ENCODE measurements at places on chromosomes 3 and 15.
A peak's percentile ranks its signal among the peaks of the same experiment; 100 is the strongest.

GRCh38 chr15:42079401-42079908 lies 14.9 kb downstream of the PLA2G4D start:
- DNase-seq: no peak

GRCh38 chr3:187377842-187378241 lies 9.7 kb downstream of the RTP4 start:
- DNase-seq: no peak

GRCh38 chr15:77091097-77091496 lies 20.2 kb upstream of the TSPAN3 start:
- DNase-seq: no peak

GRCh38 chr3:196849180-196849741 lies 18.5 kb upstream of the SENP5 start:
- DNase-seq: peak; percentile 22

DNA sequence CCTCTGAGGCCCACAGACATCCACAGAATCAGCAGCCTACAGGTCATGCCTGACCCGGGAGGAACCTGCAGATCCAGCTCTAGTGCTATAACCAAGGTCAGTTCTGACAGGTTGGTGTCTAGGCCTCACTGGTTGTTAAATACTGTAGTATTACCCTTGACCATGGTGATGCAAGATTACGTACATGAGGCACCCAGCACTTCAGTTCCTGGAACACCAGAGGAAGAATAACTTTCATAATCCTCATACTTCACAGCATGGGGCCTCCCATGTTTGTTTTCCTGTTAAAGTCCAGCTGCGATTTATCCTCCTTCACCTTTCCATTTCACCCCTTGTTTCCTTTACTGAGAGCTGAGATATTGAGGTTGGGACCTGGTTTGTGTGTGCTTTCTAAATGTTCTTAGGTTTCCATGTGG lies 34.4 kb upstream of the GLCE start:
- DNase-seq: peak; percentile 34

DNA sequence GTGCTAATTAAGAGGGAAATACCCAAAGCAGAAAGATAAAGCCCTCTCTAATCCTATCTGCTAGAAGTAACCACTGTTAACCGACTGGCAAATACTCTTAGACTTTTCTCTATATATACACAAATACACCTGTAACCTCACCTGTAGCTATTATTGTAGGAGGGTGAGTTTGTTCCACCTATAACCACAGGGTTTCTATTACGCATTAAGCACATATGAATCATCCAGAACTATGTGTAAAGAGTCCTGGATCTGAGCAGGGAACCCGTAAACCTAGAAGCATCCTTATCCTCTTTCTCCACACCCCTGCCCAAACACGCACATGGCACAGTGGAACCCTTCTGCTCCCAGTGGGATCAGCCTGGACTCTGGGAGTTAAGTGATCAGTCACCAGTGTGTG lies 172.8 kb upstream of the C2CD4B start:
- no peak for DNase-seq

DNA sequence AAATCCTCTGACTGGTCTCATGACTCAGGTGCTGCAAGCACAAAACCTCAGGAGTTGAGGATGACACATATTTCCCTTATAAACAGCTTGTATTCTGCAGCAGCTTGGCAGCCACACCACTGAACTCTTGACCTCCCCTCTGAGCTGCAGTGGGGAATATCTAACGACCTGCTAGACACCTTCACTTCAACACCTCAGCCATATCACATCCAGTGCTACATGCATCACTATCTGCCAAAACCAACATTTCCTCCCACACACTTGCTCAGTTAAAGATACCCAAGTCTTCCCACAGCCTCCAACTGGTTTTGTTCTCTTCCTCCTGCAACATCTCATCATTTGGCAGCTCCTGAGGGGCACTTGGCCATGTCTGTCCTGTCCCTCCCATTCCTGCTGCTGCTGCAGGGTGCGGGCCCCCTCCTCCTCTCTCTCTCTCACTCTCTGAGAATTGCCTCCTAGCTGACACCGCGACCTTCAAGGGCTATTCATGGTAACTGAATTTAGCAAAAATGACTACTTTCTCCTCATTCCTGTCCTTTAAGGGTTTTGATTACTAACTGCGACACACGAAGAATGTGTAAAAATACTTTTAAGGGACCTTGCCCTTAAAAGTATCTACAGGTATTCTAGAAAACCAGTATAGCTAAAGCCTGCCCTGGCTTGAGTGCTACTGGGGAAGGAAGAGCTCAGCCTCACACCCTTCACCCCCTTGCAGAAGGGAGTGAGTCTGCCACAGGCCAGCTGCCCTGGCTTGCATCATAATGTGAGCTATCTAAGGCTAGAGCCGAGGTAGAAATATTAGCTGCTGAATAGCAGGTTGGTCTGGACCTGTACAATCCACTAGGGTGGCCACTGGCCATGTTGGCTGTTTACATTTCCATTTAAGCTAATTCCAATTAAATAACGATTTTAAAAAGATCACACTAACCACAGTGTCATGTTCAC lies 5.0 kb upstream of the CCR9 start:
- DNase-seq: peak; percentile 22

DNA sequence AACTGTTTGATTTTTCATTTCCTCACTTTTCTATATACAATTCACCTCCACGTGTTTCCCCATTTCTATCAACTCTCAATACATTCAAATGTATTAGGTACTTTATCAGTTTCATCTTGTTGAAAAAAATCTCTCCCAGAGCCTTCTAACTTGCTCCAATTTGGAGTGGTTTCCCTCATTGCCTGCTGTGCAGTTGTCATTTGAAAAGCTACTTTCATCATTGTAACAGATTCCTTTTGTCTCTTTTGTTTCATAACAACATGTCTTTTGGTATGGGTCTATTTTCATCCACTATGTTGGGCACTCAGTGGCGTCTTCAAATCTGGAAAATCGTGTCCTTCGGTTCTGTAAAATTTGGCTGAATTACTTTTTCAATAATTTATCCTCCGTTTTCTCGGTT lies 75.0 kb downstream of the NR2E3 start:
- DNase-seq: no peak

DNA sequence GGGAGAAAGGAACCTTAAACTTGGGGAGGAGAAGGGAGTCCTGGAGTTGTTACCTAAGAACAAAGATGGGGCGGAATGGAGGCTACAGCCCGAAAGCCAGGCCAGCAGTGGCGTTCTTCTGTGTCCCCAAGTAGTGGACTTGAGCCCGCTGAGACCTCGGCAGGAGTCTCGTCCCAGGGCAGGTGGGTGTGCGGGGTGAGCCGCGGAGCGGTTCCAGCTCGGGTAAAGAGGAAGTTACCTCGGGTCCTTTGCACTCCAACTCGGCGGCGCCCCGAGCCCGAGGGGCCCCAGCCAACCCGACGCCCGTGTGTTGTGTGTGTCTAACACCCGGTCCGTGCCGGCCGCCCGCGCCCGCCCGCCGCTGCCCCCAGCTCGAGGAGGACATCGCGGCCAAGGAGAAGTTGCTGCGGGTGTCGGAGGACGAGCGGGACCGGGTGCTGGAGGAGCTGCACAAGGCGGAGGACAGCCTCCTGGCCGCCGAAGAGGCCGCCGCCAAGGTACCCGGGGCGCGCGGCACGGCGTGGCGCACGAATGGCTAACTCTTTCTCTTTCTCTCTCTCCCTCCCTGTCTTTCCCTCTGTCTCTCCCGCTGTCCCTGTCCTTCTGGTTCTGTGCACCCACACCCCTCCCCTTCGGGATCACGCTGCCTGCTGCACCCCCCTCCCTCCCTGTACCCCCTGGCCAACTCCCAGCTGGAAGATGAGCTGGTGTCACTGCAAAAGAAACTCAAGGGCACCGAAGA lies 959 bp downstream of the TPM1 start:
- DNase-seq: peak; percentile 51

DNA sequence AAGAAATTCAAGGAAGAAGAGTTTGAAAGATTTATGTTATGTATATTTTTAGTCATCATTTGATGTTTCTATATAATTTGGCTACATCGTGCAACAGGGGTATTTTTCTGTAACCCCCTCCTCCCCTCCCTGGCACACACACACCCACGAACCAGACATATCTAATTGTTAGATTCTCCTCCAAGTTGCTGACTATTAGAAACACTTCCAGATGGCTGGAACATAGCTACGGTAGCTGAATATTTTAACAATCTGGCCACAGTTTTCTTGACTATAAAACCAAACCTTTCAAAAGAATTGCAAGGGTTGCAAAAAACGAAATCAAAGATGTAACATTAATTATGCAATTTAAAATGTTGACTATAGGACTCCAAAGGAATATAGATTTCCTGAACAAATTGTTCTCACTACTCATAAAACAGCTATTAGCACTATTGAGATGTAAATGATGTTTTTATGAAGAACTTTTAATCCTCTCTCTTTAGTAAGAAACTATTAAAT lies 154.4 kb downstream of the CHL1 start:
- no peak for DNase-seq

DNA sequence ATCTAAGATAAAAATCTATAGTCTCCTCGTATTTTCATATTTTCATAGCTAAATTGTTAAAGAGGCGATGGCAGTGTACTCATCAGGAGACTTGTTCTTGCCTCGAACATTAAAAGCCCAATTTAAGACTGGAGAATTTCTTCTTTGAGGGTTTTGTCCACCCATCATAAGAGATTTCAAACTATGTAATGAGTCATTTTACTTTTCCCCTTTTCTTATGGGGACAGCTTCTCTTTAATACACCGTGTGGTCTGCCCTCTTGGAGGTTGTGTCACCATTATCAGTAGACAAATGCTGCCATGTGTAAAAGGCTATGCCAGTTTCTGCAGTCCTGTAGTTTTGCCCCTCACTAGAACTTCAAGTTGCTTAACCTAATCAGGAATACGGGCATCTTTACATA lies 16.9 kb downstream of the TGFBR2 start:
- DNase-seq: peak; percentile 78

DNA sequence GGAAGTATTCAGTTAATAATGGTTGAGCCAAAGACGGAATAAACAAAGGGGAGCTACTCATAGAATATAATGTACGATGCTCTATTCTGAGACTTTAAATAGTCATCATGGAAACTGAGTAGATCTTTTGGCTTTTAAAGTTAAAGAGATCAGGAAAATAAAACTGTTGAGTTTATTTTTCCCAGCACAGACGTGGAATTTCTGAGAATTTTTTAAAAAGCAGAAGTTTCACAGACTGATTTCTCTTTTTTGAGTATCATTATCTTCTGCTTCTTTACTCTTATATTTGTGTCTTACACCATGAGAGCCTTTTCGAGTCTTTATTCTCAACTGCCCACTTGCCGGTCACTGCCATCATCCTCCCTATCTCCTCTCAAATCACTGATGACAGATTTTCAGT lies 13.2 kb downstream of the P2RY14 start:
- no peak for DNase-seq

DNA sequence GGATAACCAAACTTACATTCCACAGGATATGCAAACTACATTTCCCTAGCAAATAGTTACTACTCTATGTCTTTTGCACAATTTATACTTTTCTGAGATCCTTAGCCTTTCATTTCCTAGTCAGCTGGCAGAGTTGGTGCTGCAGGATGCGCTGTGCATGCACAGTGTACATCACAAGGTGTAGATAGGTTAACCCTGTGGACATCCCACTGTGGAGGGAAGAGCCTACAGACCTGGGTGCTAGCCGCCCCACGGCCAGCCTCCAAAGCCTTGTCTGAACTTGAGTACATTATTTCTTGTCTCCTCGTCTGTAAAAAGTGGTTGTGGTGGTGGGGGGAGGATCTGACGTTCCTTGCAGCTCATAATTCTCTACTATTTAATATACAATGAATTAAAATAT lies 3.5 kb downstream of the TNFSF10 start:
- DNase-seq: no peak

DNA sequence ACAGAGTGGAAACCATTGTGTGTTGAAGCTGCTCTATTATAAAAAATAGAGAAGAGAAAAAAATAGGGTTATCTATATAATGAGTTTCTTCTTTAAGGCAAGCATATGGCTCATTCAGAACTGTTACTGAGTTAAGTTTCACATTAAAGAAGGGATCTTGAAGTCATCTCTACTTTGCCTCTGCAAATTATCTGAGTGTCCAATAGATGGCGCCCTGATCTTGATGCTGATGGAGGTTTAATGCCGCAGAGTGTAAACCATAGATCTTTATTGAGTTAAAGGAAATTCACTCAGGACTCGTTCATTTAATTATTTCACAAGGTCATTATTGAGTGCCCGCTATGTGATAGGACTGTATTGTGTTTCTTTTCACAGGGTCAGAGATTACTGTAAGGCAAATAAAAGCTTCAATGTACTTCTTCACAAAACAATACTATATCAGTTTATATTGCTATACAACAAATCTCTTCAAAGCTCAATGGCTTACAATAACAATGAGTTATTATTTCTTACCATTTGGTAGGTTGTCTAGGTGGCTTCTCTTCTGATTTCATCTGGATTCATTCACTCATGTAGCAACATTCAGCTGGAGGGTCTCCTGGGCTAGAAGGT lies 171.4 kb downstream of the NSUN3 start:
- peak; percentile 29 for DNase-seq

DNA sequence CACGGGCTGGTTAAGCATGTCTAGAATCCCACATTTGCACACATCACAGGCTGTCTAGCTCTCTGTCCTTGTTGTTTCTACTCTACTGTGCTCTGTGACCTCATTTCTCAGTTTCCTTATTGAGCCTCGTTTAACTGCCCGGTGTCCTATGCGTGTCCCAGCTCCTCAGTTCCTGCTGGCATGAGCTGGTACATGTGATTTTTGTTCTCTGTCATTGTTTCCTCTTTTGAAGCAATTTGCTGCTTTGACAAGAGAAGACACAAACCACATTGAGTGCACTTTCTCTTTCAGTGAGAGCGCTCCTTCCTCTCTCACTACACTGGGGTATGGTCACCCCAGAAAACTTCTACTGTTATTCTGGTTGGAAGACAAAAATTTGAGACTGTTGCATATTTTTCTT lies 563.5 kb downstream of the PDCD6IP start:
- no peak for DNase-seq

- peak; percentile 97 for DNase-seq
Measured at GRCh38 chr3:14125193-14126016, 553 bp downstream of the TMEM43 start.

DNA sequence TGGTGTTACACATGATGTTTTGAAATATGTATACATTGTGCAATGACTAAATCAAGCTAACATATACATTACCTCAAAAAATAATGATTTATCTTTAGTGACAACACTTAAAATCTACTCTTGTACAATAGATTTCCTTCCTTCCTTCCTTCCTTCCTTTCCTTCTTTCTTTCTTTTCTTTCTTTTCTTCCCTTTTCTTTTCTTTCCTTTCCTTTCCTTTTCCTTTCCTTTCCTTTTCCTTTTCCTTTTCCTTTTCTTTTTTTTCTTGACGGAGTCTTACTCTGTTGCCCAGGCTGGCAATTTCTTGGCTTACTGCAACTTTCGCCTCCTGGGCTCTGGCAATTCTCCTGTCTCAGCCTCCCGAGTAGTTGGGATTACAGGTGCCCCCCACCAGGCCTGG lies 170.5 kb downstream of the NLGN1 start:
- DNase-seq: no peak

GRCh38 chr3:78848392-78849288 lies 919.2 kb downstream of the ROBO1 start:
- DNase-seq: no peak

GRCh38 chr3:153897842-153898241 lies 223.3 kb upstream of the ARHGEF26 start:
- no peak for DNase-seq

Measured in EH (cell line).